NCI-H1105 (cell line): ENCODE measurements at places on chromosomes 5 and 9.

GRCh38 chr5:139131465-139131864 is 66.7 kb downstream of the SIL1 start:
- peak; percentile 38 for DNase-seq

DNA sequence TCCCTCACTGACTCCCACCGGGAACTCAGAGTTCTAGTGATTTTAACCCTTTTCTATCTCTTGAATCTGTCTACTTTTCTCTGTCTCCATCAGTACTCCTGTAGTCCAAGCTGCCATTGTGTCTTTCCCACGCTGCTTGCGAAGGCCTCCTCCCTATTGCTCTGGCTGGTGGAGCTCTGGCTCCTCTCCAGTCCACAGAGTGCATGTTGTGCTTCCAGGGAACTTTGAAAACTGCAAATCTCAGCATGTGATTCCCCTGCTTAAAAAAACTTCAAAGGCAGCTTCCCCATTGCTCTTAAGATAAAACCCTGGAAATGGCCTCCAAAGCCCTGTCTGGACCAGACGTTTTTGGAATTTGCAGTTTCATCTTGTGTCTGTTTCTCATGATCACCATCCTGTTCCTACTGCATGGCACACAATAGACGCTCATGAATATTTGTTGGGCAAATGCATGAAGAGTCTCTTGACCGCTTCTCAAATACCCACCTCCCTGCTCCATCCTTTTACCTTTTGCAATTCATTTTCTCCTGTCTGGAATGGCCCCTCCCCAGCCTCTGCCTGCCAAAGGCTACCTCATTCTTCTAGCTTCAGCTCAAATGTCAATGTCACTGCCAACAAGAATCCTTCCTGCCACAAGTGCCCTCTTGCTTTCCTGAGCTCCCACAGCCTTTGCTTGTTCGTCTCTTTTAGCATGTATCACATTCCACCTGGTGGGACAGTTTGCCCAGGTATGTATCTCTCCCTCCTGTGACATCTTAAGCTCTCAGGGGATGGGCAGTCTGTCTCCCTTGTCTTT is 293.2 kb downstream of the ARHGAP26 start:
- DNase-seq = no peak

- no peak for DNase-seq
These were observed 12.5 kb downstream of the ECM2 start for GRCh38 chr9:92522983-92523970.

GRCh38 chr9:71210326-71210725 is 88.9 kb upstream of the TRPM3 start:
- no peak for DNase-seq

DNA sequence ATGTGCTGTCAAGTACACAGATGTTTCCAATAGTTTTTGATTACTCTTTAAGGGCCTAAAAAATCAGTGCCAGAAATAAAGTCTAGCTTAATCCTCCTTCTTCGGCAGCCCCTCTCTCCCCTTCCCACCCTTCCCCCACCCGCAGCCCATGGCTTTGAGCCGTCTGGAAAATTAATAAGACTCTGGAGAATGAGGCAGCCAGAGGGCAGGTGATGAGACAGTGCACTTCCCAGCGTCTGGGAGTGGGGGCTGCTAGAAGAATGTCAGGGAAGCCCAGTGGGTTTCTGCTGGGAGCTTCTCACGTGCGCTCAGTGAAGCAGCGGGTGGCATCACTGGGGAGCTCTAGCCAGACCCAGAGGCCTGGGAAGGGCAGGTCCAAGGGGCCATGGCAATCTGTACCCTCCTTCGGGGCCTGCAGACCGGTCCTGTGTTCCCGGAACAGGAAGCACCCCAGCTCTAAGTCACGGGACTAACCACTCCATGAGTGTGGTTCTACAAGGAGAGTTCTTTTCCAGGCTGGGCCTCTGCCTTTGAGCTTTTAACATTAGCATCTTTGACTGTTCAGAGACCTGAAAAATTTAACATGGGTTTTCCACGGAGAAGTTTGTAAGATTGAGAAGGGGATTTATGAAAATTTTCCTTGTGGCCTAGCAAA is 164.8 kb upstream of the OTULINL start:
- DNase-seq = no peak

- DNase-seq = no peak
These were observed 2.2 kb downstream of the NAA35 start for GRCh38 chr9:85942913-85943709.

GRCh38 chr9:134606951-134607731 is 34.5 kb upstream of the COL5A1 start:
- DNase-seq = no peak

- no peak for DNase-seq
These were observed 154.8 kb downstream of the SEMA5A start for GRCh38 chr5:9391080-9391479.

GRCh38 chr5:40796487-40796889 is 1.7 kb downstream of the PRKAA1 start:
- DNase-seq = no peak

- no peak for DNase-seq
These were observed 550 bp upstream of the CKMT2 start for GRCh38 chr5:81232464-81233079.

DNA sequence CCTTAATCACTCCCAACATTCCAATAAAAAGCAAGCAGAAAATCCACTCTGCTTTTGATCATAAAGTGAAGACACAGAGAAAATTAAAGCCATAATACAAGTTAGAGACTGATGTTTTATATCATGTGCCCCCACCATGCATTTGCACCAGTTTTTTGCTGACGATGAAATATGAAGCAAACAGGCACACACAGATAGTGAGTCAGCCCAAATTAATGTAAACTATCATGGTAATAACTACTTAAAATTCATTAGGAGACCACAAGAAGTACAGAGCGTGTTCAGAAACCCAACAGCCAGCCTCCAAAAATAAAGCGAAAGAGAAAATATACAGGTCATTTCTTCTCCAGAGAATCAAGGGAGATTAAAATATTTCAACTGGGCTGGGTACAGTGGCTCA is 46.4 kb upstream of the KDM4C start:
- DNase-seq = no peak

- no peak for DNase-seq
These were observed 152.8 kb downstream of the SLC12A2 start for GRCh38 chr5:128236334-128236733.

DNA sequence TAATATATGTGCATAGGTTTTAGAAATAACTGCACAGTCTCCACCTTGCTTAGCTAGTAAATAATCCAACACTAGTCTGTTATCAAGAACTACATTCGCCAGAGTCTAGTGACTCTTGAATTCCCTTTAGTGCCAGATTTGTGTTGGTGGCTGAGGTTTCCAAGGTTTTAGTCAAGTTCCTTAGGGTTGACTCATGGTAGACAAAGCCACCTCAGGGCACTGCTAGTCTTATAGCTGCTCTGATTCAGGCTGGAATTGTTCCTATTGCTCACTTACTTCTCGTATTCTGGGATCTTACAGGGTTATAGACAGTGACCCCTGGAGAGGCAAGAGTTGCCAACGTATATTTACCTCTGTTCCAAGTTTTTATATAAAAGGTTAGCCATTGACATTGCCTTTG is 1369.8 kb upstream of the CDH9 start:
- DNase-seq = no peak

DNA sequence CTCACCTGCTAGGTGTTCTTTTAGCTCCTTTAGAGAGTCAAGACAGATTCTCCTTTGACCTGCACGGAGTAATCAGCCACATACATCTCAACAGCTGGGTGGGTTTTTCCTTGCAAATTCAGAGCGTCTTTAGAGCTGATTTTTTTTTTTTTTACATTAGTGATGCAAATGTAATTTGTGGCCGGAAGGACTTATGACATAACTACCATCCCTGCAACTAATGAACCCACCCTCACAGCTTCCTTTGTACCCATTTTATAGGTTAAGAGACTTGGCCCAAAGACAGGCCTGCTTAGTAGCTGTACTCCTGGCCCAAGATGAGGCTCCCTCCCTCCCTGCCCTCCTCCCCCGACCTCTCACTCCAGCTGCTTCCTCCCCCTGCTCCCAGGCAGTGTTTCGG is 69.9 kb upstream of the NIPAL4 start:
- no peak for DNase-seq

- peak; percentile 9 for DNase-seq
These were observed 31.6 kb upstream of the ACOT12 start for GRCh38 chr5:81425569-81425968.

GRCh38 chr5:130762031-130762430 is 403.0 kb downstream of the HINT1 start:
- no peak for DNase-seq

DNA sequence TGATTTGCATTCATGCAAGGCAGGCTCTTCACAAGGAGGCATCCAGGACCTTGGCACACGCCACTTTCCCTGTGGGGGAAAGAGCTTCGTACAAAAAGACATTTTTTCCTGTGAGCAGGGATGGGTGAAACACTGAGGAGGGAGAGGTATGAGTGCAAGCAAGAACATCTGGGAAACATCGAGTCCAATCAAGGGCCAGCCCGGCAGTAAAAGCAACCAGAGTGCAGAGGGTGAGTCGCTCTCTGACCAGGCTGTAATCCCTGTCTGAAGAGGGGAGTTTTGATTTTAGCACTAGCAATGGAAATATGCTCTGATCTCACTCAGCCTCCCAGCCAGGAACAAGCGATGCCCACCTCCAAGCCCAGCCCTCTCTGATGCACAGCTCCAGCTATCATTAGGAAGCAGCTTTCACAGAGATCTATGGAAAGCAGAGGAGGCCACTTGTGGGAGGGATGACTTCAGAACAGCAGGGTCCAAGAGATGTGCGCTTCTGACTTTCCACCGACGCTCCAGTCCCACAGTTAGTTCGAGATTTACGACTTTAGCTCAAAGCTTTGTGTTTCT is 211.0 kb upstream of the ADAMTS16 start:
- no peak for DNase-seq

- peak; percentile 16 for DNase-seq
These were observed 120.1 kb downstream of the XRCC4 start for GRCh38 chr5:83197326-83197967.

- DNase-seq = no peak
These were observed 12.1 kb downstream of the NOL8 start for GRCh38 chr9:92312887-92313623.

GRCh38 chr5:148659641-148660345 is 5.5 kb upstream of the HTR4 start:
- DNase-seq = no peak

DNA sequence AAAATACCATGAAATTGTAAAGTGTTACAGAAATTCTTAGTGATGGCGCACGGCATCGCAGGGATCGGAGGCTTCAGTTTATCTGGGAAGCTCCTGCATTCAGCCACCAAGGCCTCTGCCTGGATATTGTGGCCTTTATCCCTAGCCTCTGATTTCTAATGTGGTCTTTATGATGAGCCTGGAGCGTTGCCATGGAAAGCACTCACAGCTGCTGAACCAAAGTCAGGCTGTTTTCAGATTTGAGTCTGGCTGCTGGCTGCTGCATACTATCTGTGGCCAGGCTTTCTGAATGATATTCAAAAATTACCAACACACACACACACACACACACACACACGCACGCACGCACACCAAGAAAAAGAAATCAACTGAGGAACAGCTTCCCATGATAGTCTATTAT is 101.1 kb upstream of the ZNF366 start:
- no peak for DNase-seq

- DNase-seq = no peak
These were observed 55.9 kb downstream of the NDUFAF2 start for GRCh38 chr5:61000887-61001286.

DNA sequence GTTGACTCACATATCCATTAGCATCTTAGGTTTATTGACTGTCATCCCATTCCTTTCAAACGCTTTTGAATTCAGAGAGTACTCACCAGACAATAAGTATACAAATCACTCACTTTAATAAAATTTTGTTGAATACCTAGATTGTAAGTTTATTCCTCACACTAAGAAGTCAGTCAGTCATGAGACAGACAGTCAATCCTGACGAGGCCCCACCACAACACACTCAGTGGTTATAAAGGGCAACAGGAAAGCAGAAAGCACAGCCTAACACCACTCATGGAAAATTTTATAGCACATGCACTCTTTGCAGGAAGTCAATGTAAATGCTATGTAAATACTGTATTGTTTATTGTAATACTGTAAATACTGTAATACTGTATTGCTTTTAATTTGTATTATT is 176.3 kb upstream of the PTGER4 start:
- DNase-seq = no peak

- no peak for DNase-seq
These were observed 73.2 kb downstream of the MLLT3 start for GRCh38 chr9:20549053-20549452.

DNA sequence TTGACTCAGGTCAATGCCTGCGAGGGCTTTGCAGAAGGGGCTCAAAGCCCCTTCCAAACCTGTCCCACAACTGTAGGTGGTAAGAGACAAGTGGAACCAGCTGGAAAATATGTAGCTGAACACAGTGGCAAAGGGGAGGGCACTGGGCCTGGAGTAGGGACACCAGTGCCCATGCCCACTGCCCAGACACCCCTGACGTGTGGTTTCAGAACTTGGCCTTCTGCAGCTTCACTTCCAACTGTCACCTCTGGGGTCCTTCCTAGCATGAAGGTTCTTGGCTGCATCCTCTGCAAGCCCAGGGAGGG is 233.1 kb upstream of the IRX1 start:
- DNase-seq = no peak

GRCh38 chr9:97889941-97890887 is 32.1 kb downstream of the TRMO start:
- no peak for DNase-seq

DNA sequence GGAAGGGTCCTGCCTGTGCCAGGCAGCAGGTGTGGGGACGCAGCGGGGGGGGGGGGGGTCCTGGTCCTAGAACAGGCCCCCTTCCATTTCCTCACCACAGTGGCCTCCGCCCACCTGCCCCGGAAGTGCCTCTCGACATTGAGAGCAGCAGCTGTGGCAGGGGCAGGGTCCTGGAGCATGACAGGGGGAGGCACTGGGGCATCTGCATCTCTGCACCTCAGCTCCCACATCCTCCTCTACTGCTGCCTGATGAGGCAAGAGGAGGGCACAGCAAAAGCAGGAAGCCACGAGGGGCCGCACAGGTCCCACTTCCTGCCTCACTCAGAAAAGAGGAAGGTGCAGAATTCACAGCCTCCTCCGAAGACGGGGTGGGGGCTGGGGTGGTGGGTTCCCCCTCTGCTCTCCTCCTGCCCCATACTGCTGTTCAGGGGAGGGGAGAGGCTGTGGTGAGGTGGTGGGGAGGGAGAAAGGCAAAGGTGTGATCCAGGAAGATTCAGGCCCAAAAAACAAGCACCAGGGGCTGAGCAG is 14.8 kb downstream of the AKNA start:
- no peak for DNase-seq

GRCh38 chr5:156354571-156354970 is 27.6 kb downstream of the SGCD start:
- no peak for DNase-seq

DNA sequence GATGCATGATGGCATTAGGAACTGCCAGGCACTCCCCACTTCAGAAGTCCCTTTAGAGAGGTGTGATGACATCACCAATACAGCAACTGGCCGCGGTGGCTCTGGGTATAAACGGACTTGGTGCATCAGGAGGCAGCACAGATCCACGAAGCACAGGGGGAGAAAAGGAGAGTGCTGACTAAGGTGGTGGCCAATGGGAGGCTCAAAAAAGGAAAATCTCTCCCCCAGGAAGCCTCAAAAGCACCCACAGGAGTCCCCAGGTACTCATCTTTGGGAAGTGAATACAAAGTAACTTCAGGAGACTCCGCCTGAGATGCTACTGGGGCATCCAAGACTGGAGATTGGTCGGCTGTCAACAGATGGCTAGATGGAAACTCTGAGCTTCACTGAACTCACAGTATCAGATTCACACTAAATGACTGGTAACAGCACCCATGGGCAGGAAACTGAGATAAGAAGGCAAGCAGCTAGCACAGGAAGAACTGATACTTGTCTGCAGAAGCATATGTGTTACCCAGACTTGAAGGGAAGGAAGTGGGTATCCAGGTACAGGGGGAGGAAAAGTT is 7.6 kb downstream of the TTC39B start:
- DNase-seq = no peak
